Fibroblast of skin of right quadriceps (primary cell): ENCODE measurements at places on chromosomes 4 and X.

DNA sequence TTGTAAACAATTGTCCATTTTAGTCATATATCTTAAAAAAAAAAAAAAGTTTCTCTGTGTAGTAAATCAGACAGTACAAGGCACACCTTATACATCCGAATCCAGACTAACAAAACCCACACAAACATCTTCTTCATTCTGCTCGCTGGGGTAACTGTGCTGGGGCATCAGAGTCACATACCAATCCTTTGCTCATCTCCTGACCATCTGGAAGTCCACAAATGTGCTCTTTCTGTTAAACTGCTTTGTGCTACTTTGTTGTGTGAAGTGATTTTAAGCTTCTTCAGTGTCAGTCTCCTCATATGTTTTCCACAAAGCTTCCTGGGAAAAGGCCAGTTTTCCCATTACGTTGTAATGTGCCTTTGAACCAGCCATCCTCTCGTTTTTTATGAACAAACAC, 86.2 kb upstream of the CBR4 start:
- DNase-seq, result no peak

DNA sequence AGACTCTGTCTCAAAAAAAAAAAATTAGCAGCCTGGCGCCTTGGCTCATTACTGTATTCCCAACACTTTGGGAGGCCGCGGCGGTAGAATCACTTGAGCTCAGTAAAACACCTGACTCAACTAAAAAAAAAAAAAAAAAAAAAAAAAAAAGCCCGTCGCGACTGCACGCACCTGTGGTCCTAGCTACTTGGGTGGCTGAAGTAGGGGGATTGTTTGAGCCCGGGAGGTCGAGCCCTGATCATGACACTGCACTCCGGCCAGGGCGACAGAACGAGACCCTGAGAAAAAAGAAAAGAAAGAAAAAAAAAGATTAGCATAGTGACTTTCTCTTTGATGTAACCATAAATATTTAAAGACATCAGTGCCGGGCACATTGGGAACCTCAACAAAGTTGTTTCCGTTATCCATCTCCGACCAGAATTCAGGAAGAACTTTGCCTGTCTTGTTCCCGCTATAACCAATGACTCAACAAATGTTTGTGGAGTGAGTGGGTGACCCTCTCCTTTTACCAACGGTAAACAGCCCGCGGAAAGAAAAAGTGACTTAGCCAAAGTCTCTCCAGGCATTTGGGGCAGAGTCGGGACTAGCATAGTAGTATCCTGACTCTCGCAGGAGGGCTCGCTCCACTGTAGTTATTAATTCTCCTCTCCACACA, 553 bp upstream of the MED28 start:
- peak; percentile 76 for DNase-seq

DNA sequence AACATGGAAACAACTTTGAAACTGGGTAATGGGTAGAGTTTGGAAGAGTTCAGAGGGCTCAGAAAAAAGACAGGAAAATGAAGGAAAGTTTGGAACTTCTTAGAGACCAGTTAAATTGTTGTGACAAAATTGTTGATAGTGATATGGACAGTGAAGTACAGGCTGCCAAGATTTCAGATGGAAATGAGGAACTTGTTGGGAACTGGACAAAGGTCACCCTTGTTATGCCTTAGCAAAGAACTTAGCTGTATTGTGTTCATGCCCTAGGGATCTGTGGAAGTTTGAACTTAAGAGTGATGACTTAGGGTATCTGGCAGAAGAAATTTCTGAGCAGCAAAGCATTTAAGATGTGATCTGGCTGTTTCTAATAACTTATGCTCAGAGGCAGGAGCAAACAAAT, 5.1 kb upstream of the ARL13A start:
- DNase-seq, result no peak

GRCh38 chrX:38678183-38678582, 116.8 kb downstream of the TSPAN7 start:
- no peak for DNase-seq

DNA sequence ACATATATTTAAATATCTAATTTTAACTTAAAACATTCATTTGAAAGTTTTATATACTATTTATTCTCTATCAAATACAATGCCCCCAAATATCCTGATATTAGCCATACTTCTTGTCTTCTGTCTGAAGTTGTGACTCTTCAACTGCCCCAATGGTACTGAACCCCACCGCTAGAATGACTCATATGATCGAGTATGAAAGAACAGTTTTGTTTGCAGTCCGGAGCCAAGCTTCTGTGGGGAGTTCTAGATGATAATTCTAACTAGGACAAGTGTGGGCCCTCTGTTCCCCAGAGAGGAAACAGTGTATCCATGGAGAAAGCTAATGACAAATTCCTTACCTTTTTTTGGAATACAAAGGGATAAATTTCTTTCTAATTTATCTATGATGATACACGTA, 24.7 kb upstream of the CT47A1 start:
- DNase-seq, result no peak

DNA sequence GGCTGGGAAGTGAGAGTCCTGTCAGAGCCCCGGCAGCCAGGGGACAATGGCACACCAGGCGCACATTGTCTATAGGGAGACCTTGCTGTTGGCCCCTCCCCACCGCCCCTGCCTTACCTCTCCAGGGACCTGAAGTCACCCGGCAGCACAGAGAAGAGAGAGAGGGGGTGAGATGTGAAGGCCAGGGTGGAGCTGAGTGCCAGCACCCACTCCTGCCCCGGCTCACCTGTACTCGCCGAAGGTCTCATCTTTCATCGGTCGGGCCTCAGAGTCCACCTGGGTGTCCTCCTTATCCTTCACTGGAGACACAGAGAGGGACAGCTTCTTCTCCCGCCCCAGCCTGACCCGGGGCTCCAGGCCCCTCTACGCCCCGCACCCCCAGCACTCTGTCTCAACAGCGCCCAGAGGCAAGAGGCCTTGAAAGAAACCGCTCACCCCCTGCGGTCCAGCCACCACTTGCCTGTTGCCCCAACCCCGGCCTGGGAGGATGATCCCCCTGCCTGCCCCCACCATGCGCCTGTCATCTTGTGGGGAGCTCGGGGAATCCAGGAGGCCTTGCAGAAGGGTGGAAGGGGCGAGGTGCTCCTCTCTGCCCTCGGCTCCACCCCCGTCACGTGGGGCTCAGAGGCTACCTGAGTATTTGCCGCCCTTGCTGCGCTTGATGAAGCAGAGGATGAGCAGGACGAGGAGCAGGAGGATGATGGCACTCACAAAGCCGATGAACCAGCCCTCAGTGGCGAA, 22.6 kb downstream of the L1CAM start:
- DNase-seq, result no peak

GRCh38 chr4:158020734-158021346, 152.0 kb downstream of the GASK1B start:
- peak; percentile 90 for DNase-seq

- DNase-seq, result no peak
These were observed 55.2 kb downstream of the RTL3 start for GRCh38 chrX:78603908-78604307.

DNA sequence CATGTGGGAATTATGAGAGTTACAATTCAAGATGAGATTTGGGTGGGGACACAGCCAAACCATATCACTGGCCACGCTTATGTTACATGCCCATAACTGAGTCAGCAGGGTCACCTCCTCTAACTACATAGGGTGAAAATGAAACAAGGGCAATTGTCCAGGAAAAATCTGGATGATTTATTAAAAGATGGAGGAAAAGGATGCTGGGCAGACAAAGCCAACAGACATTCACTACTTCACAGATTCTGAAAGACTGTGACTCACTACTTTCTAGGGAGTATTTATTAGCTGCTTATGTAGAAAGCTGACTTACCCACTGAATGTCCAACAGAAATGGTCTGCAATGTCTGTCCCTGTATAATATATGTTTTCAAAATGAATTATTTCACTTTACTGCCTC, 72.4 kb downstream of the APBB2 start:
- peak; percentile 92 for DNase-seq

DNA sequence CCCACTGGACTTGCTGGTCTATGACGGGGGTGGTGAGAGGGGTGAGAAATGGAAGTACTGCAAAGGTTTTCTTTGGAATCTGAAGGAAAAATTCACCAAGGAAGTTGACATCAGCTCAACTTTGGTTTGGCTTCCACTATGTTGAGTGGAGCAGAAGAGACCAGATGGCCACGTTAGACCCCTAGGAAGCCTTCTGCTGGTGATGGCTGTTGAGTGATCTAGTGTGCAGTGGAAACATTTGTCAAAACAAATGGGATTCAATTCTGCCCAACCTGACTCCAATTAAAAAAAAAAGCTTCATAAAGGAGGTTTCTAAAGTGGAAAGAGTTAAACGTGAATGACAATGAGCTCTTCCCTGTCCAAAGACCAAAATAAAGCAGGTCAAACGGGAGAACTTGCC, 25.7 kb downstream of the SEL1L3 start:
- no peak for DNase-seq

DNA sequence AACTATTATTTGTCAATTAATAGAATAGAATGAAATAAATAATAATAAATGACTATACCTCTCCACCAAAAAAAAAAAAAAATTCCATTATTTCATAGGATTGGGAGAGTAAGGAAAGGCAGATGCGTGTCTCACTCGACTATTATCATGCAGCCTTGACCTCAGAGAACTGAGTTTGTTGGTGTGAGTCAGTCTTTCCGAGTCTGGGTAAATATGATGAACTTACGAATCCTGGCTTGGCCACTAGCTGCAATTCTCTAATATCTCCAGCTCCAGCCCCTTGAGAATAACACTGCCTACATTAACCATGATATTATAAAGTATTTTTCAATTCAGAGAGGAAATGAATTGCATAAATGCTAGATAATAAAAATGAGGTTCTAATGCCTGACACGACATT, 46.6 kb upstream of the DHX15 start:
- DNase-seq, result peak; percentile 29
